ENCODE measurements at places on chromosomes 3 and 15.

DNA sequence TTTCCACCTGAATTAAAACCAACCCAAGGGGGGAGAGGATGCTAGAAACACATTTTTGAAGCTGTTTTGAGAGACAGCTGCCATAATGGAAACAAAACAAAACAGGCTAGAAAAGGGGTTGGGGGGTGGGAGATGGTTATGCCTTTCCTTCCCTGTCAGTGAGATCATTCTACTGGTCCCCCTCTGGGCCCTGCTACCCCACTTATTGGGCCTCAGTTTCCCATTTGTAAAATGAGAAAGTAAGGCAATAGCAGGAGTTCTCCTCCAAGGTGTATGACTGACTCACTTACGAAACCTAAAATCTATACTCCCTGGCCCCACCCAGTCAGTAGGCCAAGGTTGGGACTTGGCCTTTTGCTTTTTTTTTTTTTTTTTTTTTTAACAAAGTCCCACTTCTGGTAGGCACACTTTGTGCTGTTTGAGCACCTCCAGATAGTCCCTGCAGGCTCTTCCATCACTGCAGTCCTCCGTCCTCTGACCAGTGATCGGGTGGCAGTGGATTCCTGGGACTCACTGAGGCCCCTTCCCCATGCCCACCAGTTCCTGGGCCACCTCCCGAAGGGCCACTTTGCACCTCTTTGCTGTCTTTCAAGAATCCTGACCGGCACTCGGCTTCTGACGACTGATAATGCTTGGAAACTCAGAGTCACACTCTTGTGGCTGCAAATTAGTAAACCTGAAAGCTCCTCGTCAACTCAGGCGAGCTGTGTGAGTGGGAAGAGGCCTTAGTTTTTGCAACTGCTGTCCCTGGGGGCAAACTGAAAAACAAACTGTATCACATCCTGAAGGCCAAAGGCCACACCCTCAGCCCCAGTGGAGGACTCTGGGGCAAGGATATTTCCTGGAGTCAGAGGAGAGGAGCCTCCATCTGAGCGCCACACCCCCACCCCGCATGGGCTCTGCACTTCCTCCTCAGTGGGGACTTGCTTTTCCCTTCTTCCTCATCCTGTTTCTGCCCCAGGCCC is 6.7 kb upstream of the PSTPIP1 start:
- DNase-seq, result no peak

- DNase-seq, result no peak
Observed at GRCh38 chr3:67031986-67032385, 33.9 kb downstream of the KBTBD8 start.

GRCh38 chr15:60644903-60645302 is 166.0 kb upstream of the ICE2 start:
- DNase-seq, result no peak

- no peak for DNase-seq
Observed at GRCh38 chr3:172194702-172195406, 155.5 kb downstream of the FNDC3B start.

DNA sequence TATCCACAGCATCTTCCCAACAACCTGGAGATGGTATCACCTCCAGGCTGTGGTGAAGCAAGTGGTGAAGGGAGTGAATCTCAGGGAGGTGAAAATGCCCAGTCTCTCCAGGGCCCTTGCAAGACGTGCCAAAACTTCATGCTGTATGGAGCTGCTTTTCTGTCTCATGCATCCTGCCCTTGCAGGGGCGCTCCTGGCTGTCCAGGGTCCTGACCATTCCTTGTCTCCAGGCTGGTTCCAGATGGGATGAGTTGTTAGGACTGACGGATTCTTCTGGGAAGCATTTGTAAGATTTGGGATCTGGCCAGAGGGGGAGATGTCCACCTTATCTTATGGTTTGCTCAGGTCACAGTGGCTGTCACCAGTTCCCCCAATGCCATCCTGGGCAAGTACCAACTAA is 15.8 kb downstream of the TGM4 start:
- DNase-seq, result no peak

GRCh38 chr3:52095990-52096775 is 39.8 kb upstream of the DUSP7 start:
- DNase-seq, result no peak

- no peak for DNase-seq
Observed at GRCh38 chr3:5136211-5136918, 14.3 kb downstream of the ARL8B start.

- no peak for DNase-seq
Observed at GRCh38 chr3:123667784-123668183, 82.9 kb upstream of the HACD2 start.

DNA sequence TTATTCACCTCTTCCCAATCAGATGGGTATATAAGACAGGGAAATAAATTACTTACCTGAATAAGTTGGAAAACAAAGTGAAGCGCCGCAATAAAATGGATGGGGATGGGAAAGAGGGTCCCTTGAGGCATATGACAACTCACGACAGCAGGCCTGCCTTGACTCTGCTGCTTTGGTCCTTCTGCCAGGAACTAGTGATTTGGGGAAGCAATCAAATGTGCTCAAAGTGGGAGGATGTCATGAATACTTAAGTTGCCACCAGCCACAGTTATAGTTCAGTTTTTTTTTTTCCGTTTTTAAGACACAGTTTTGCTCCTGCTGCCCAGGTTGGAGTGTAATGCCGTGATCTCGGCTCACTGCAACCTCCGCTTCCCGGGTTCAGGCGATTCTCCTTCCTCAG is 4.6 kb downstream of the PARL start:
- DNase-seq, result no peak

GRCh38 chr15:71748293-71748718 is 62.0 kb upstream of the NR2E3 start:
- no peak for DNase-seq

GRCh38 chr3:184645336-184645735 is 66.5 kb downstream of the MAGEF1 start:
- DNase-seq, result no peak

- peak; percentile 25 for DNase-seq
Observed at GRCh38 chr3:106068381-106068780, 199.6 kb upstream of the CBLB start.

- DNase-seq, result no peak
Observed at GRCh38 chr3:196251918-196252317, 35.6 kb downstream of the SLC51A start.

GRCh38 chr3:134211797-134212196 is 38.9 kb downstream of the RYK start:
- DNase-seq, result peak; percentile 23

GRCh38 chr15:87145696-87146095 is 1066.0 kb downstream of the AGBL1 start:
- no peak for DNase-seq

GRCh38 chr15:64004587-64004986 is 41.7 kb downstream of the DAPK2 start:
- peak; percentile 80 for DNase-seq

DNA sequence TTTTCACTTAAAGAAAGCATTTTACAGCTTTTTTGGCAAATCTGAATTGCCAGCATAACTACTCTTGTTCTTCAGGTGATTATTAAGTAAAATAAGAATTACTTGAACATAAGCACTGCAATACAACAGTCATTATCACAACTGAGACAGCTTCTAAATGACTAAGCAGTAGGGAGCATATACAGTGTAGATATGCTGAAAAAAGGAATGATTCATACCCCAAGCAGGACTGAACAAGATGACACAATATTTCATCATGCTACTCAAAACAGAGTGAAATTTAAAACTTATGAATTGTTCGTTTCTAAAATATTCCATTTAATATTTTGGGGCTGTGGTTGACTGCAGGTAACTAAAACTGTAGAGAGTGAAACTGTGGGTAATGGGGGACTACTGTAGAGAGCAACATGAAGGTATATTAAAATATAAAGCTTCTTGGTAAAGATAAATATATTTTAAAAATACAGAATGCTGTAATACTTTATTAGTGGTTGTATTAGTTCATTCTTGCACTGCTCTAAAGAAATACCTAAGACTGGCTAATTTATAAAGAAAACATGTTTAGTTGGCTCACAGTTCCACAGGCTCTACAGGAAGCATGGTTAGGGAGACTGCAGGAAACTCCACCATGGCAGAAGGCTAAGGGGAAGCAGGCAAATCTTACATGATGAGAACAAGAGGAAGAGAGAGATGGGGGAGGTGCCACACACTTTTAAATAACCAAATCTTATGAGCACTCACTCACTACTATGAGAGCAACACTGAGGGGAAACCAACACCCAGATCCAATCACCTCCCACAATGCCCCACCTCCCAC is 84.8 kb downstream of the DCLK3 start:
- no peak for DNase-seq

DNA sequence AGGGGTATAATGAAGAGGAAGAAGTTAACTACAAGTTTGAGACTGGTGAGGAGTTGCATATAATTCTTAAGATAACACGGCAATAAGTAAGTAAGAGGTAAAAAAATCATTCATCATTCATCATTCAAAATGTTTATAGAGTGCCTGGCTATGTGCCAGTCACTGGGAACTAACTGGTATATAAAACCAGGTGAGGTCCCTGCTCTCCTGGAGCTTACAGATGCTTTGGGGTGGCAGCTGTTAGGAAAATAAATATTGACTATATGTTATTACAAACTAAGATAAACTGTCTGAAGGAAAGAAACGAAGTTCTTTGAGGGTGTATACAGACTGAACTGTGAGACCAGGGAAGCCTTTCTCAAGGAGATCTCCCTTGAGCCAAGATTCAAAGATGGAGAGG is 2.9 kb downstream of the CASR start:
- DNase-seq, result no peak

DNA sequence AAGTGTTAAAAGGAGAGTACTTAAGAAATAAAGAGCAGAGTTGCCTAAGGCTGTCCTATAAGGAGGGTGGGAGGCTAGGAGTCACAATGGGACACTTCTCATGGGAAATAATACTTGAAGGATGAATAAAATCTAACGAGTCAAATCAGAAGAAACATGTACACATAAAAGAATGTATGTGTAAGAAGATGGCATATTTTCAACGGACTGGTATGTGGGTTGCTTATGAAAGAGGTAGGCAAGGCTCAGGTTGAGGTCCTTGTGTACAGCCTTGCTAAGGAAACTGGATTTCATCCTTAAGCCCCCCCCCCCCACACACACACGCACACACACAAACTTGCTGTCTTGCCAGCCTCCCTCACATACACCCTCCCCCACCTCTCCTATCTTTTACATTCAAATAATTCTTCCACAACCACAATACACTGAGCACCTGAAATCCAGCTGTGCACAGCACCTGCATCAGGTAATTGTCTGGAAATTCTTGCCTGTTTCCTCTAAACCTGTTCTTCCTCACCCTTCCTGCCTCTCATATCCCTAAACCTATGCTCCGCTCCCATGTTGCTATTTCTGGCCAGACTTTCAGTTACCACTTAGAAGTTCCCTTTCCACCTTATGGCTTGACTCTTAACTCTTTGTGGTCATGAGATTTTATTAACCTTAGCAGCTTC is 79.2 kb downstream of the FMN1 start:
- no peak for DNase-seq

DNA sequence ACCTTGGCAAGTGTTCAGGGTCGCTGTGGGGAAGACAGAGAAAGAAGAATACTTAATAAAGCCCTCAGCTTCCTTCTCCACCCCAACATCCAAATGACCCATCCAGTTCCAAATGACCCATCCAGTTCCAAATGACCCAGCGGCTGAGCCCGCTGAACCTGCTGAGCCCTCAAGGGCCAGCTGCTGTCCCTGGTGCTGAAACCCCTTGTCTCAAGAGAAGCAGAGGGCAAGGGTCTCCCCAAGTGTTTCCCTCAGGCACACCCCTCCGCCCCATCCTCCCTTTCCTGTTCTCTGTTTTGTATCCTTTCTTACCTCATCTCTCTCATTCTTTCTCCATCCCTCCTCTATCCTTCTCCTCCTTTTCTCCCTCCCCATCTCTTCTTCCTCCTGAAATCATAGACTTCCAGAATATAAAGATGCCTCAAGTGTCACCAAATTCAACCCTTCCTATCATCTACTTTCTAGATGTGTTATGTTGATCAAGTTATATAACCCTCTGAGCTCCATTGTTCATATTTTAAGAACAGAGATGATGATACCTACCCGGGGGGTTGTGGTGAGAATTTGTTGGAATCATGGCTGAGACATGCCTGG is 29.0 kb downstream of the CCDC33 start:
- DNase-seq, result peak; percentile 42

GRCh38 chr3:49500205-49500731 is 30.2 kb downstream of the DAG1 start:
- DNase-seq, result no peak

DNA sequence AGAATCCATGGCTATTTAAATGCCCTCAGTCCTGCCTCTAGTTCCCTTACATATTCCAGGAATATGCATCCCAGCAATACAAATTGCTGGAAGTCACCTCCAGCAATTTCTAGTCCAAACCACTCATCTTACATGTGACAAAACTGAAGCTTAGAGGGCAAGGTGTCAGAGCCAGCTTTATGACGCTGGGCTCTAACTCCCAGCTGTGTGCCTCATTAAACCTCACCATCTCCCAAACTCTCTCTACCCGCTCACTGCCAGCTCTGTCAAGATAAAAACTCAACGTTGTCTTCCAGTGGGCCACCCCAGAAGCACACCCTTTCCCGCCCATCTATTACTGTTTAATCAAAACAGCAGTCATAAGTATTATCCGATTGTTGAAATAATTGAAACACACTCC is 7.9 kb downstream of the TNIK start:
- no peak for DNase-seq

DNA sequence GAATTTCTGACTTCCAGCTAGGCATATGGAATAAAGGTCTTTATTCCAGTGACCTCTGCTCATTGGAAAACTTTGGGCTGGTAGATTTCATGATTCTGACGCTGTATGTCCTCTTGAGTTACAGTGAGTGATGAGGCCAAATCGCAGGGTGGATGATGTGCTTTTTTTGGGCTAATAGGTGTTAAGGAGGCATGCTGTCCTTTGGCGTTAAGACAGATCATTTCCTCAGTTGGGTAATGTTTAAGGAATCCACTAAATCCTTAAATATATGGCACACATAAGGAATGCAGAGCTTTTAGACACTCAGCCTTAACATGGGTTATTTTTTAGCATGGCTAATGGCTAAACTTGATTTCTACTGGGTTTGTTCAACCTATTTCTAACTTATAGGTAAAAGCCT is 87.9 kb downstream of the LPP start:
- DNase-seq, result no peak

DNA sequence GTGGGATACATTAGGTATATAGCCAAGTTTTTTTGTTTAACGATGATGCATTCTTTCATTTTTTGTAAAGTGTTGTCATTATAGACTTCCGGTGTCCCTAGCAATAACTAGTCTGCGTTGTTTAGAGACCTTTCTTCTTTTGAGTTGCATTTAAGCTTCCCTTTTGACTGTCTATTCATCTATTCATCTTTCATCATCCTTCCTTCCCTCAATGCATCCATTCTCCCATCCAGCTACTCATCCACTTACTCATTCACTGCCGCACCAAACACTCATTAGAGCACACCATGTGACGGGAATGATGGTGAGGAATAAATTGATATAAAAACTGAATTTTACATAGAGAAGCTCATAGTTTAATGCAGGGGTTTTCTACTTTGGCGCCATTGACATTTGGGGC is 32.9 kb downstream of the OR4F15 start:
- no peak for DNase-seq

GRCh38 chr3:105800320-105800719 is 68.5 kb downstream of the CBLB start:
- DNase-seq, result no peak

- DNase-seq, result peak; percentile 8
Observed at GRCh38 chr3:179526989-179527391, 35.7 kb upstream of the ACTL6A start.

- no peak for DNase-seq
Observed at GRCh38 chr3:66362541-66362941, 138.3 kb downstream of the LRIG1 start.
